ENCODE measurements at places on chromosomes 11 and 22. TPM values are rescaled to one million over a fixed set of nuclear protein-coding genes. Genes with fewer than 3 reads are reported as not detected.
A peak's percentile ranks its signal among the peaks of the same experiment; 100 is the strongest.

GRCh38 chr11:132999516-132999915 is 532.8 kb downstream of the OPCML start:
- no peak for DNase-seq

Gene ADORA2A
- 4.2 TPM for total RNA-seq

DNA sequence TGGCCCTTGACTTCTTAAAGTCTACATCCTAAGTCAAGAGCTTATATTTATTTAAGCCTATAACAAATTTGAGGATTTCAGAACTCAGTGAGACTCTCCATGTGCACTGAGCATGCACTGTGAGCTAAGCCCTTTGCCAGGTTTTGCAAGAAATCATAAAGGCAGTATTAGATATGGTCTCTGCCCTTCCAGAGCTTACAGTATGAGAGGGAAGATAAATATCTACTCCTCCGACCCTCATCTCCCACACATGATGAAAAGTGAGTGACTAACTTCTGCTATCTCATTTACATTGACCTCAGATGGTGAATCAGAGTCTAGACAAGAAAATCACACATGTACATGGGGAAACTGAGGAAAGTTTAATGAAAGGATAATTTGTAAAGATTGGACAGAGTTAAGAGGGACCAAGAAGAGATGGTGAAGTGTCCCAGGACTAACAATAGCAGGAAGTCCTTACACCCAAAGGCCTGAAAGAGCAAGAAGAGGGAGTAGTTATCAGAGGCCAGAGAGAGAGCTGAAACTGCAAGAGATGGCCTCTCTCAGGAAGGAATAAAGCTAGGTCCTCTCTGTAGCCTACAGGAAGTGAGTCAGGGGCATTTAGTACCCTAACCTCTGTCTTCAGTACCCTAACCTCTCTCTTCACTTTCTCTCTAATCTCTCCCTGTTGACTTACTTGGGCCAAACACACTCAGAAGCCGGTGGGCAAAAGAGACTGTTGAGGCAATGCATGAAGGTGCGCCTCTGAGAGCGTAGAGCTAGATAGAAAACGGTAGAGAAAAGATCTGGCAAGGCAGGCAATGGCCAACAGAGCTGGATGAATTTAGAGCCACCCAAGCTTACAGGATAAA is 23.0 kb upstream of the BLID start:
- peak; percentile 79 for DNase-seq

GRCh38 chr11:47524291-47524874 is 28.5 kb downstream of the CELF1 start:
- no peak for DNase-seq

Gene USP2
- 0.24 TPM for total RNA-seq

DNA sequence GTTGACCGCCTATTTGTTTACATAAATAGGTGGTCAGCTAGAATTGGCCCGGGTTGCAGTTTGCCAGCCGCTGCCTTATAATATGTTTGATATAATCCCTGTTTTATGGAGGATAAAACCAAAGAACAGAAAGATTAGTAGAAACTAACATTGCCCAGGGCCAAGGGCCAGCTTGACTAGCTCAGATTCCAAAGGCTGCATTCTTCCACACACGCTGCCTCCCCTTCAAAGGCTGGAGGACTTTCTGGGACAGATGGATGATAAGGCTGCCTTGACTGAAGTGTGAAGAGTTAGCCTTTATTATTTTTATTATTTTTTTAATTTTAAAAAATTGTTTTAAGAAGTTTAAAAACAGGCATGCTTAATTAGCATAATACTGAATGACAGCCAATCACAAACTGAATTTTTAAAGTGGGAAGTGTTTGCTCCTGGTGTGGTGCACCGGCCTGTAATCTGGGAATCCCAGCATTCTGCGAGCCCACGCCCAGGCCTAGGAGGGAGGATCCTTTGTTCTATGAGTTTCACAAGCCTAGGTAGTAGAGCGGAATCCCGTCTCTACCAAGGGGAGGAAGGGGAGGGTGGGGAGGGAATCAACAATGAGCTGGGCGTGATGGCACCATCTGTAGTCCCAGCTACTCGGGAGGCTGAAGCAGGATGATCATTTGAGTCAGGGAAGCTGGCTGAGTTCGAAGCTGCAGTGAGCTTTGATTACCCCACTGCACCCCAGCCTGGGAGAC is 114.9 kb downstream of the NAV2 start:
- no peak for DNase-seq

Gene CSNK2A3
- 1.7 TPM for total RNA-seq

Gene OR10D3
- not detected for total RNA-seq

DNA sequence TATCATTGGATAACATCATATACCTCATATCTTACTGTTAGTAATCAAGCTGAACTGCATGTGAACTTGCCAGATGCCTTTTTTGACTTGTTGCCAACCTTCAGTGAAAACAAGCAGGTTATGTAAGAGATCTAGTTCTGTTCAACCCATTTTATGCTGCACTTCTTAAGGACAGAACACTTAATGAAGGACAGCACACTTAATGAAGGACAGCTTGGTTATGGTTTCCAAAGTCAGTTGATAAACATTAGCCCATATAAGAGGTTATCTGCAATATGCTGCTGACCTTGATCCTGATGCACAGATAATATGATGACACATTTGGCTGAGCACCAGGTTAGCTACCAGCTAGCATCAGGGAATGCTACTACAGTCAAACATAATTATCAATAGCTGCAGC is 358.7 kb upstream of the PDGFD start:
- DNase-seq, result no peak

GRCh38 chr22:19757140-19757984 is 3.2 kb upstream of the TBX1 start:
- DNase-seq, result peak; percentile 41

DNA sequence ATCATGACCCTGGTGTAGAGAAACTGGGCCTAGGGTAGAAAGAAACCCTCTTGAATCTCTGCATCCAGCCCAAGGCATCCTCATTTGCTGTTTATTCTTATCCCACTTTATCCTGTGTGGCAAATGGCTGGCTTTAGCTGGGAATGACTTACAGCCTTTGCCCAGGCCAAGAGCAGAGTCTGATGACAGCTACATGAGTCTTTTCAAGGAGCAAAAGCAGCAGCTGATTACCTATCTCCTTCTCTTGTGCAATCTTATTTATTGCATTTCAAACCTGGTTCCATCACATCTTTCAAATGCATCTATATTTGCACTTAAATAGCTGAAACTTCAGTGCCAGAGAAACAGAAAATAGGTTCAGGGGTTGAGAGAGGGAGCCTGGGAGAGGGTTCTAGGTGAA is 26.1 kb downstream of the SYT13 start:
- DNase-seq, result no peak

Gene KCNQ1
- not detected for total RNA-seq

Gene LARGE1
- 2.9 TPM for total RNA-seq

- no peak for DNase-seq
Observed at GRCh38 chr22:36934418-36935312, 21.2 kb downstream of the CSF2RB start.

DNA sequence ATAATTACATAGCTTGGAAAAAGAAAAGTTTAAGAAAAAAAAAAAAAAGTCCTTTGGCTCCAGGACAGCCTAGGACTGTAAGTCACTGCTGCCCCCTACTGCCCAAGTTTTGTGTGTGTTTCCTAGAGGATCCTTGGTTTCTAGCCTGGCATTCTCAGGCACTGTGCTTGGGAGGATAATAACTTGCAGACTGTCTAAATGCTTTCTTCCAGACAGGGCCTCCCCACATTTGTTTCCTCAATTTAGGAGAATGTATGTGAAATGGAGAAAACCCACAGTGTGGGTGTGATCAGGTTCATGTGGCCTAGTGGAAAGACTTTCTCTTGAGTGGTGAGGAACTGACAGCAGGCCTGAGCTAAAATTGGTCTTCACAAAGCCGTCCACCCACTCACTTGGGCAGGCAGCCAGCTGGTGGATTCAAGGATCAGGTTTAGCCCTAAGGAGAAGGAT is 191.0 kb downstream of the NAV2 start:
- DNase-seq, result peak; percentile 62

GRCh38 chr11:31262761-31263160 is 106.8 kb downstream of the DCDC1 start:
- no peak for DNase-seq

Gene TAF10
- total RNA-seq, result 44.5 TPM

Gene BEST1
- 0.10 TPM for total RNA-seq

Gene POU2AF3
- not detected for total RNA-seq

- no peak for DNase-seq
Observed at GRCh38 chr11:103354656-103355055, 245.4 kb downstream of the DYNC2H1 start.

Gene UCP3
- total RNA-seq, result 0.60 TPM

- no peak for DNase-seq
Observed at GRCh38 chr22:44887941-44888366, 121.9 kb downstream of the PHF21B start.

Gene MMP12
- not detected for total RNA-seq

GRCh38 chr11:706439-706956 is 467 bp downstream of the EPS8L2 start:
- peak; percentile 52 for DNase-seq

Gene OR51F1
- total RNA-seq, result not detected

Gene TIMP3
- total RNA-seq, result 544 TPM

DNA sequence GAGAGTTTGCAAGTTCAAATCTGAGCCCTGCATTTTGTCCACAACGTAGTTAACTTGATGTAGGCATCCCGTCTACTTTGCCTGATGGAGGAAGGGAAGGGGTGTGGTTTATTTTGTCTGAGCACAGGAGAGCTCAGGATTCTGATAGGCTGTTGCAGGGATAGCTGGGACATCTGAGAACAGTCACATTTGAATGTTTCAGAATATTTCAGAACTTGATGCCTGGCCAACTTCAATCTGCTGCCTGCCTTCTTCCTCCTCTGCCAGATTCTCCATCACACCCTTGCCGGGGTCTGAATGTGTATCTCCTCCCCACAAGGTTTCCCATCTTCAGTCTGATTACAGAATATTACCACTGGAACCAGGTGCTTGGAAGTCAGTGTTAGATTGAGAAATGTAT is 51.6 kb downstream of the NTM start:
- no peak for DNase-seq

DNA sequence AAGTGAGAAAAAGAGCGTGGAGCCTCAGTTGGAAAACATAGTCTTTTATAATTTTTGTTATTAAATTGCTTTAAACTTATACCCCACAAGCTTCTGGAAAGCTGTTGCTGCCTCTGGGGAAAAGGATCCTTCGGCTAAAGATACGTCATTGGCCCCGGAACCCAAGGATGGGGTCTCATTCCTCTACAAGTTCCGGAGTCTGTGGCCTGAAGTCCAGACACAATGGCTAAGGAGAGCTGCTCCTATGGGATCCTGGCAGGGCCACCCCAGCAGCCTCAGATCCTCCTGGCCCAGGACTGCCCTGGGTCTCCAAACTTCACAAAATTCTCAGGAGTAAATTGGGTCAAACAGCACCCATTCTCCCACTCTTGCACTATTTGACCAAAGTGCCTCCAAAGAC is 5.9 kb downstream of the WT1 start:
- DNase-seq, result no peak

DNA sequence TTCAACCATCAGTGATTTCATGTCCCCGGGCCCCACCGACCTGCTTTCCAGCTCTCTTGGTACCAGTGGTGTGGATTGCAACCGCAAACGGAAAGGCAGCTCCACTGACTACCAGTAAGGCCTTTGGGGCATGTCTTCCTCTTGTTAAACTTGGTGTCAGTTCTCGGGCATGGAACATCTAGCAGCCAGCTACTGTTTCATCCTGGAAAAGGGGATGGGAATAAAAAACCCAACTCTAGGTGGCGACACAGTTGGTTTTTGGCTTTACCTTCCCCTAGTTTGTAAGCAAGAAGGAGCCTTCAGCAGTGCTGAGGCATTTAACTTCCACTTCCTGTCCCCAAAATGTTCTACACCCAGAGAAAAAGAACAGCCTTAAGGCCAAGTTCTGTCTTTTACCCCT is 76.7 kb downstream of the BMAL1 start:
- no peak for DNase-seq

Gene YPEL1
- total RNA-seq, result 1.8 TPM

GRCh38 chr11:80182901-80183300 is 742.1 kb upstream of the TENM4 start:
- peak; percentile 19 for DNase-seq

DNA sequence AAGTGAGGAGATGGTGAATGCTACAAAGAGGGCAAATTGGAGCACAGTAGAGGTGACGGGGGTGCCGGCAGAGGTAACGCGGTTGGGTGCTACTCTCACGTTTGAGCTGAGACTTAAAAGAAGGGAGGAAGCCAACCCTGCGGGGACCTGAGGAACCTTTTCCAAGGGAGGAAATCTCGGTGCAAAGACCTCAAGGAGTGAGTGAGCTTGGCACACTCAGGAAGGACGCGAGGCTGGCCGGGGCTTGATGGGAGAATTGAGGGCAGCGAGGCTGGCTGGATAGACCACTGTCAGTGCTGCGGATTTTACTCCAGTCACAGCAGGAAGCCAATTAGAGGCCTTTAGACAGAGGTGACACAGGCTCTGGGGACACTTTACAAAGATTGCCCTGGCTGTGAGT is 25.0 kb downstream of the TSKU start:
- DNase-seq, result no peak

Gene OR6T1
- not detected for total RNA-seq

Gene WBP2NL
- 0.39 TPM for total RNA-seq

Gene GAS2
- total RNA-seq, result 1.1 TPM

- DNase-seq, result no peak
Observed at GRCh38 chr11:130892861-130893260, 23.4 kb downstream of the SNX19 start.

DNA sequence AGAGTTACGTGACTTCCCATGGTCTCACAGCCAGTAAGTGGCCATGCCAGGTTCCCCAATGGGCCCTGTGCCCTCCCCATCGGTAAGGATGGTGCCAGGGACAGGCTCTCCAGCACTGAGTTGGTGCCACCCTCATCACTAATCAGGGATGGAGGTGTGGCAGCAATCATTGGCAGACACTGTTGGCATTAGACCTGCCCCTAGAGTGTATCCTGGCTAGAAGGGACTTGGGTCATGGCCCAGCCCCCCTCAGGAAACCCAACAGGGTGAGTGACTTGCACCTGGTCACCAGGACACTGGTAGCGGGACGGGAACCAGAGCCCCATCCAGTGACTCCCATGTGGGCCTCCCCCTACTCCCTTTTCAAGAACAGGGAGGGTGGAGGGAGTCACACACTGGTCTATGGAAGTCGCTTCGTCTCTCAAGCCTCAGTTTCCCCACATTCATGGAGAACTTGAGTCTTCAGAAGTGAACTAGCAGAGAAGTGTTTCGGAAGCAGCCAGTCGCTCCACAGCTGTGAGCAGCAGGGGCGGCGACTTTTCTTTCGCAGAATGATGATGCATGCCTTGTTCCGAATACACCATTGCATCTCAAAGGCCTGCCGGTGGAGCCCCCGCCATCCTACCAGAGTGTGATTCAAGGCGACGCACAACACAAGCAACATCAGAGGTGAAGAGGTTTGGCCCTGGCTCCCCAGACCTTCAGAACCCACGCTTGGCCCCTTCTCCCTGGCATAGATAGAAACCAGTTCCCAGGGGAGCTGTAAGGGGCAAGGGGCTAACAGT is 12.9 kb downstream of the MS4A10 start:
- DNase-seq, result no peak

GRCh38 chr11:86099874-86100273 is 31.0 kb upstream of the PICALM start:
- DNase-seq, result peak; percentile 28
